ENCODE measurements at places on chromosomes 2 and 18.

- DNase-seq, result no peak
Measured at GRCh38 chr2:55923091-55923981, at the start of gene EFEMP1. Gene EFEMP1, minus strand, starts transcription at chr2:55923782. Its CDS starts 1,342 bp downstream, at chr2:55922440.

- DNase-seq, result no peak
Measured at GRCh38 chr18:55647331-55647730, 59.3 kb upstream of the TCF4 start.

DNA sequence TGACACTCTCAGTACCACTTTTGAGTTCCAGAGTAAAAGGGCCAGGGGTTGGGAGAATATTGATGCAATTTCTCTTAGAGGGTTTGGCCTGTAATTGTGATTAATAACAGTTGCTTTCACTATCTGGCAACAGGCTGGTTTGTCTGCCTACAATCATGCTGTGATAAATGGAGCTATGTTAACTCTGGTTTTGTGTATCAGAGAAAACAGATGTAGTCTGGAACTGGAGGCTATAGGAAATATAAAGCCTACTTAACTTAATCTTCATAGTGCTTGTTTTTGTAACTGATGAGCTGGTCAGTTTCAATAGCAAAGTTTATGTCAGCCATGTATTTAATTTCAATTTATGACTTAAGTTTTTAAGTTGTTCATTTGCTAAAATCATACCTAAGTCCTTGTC, 138.0 kb downstream of the AGPS start:
- DNase-seq, result peak; percentile 45

DNA sequence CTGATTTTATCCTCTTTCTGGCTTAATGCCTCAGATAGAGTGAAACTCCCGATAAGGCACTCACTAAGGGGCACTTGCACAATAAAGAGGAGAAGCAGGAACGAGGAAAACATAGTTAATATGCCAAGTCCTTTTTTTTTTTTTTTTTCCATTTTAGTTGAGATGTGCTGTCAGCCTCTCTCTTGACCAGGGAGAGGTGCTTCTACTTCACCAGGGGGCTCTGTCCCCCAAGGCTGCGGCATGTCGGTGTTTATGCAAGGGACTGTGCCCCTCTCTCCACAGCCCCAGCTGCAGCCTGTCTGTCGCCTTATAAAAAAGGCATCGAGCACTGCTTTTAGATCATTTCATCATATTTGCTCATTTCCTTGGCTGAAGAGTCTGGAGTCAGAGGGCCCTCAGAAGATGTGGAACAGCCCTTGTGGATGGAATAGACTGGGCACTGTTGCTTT, 178.1 kb downstream of the SLC8A1 start:
- DNase-seq, result no peak

DNA sequence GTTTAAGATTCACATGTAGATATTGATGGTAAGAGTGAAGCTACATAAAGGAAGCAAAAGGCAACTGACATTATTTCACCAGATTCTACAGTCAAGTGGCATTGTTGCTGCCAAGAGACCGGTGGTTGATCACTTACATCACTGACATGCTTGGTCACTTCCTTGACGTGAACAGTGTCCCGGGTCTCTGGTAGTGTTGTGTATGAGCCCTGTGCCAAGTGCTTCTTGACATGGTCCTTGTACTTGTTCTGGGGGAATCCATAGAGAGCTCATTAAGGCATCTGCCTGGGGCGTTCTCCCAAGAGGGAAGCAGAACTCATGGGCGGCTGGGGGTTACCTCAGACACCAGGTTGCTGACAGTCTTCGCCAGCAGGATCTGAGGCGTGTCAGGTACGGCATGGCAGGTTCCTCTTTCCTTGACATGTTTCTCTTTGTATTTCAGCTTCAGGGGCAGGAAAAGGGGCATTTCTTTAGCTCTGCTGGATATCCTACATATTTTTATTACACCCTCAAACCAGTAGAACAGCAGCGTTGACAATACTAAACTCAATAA, 116.2 kb downstream of the RIF1 start:
- DNase-seq, result no peak

DNA sequence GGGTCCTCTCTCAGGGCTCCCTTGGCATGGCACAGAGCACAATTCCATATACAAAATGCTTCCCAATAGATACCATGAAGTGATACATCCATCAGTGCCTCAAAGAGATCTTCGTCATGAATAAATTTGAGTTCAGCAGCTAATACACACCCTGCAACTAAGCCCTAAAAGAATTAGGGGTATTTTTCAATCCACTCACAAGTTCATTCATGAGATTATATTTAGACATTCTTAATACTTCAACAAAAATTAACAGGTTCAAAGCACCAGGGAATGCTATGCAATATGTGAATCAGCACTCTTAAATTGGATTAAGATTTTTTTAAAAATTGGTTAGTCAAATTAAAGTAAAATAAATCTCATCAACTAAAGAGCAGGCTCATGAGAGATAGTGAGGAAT, 79.7 kb downstream of the PID1 start:
- no peak for DNase-seq

DNA sequence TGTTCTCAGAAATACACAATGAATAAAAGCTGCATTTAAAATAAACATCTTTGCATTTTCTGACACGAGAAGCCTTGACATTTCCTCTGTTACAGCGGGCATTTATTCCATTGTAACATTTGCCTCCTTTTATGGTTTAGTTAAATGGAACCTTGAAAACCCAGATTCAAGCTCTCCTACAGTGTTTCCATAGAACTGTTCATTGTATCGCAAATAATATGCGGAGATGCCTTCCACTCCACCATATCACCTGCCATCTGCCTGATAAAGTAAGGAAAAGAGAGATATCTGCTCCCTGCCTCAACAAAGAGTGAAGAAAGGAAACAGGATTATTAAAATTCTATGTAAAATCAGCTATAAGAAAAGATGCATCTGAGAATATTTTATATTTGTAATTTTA, 69.8 kb downstream of the CDH19 start:
- DNase-seq, result no peak

GRCh38 chr18:9775178-9775577, 67.1 kb downstream of the RAB31 start:
- DNase-seq, result no peak

DNA sequence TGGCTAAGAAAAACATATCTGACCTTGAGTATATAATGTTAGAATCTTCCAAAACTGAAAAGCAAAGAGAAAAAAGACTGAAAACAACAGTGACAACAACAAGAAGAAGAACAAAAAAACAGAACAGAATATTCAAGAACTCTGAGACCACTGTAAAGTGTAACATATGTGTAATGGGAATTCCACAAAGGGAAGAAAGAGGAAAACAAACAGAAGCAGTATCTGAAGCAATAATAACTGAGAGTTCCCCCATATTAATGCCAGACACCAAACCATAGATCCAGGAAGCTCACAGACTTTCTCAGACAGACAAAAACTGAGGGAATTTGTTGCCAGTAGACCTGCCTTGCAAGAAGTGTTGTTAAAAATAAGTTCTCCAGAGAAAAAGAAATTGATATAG, 58.9 kb downstream of the TXNL1 start:
- no peak for DNase-seq

- DNase-seq, result no peak
Measured at GRCh38 chr2:12883906-12884305, 167.2 kb downstream of the TRIB2 start.

- peak; percentile 81 for DNase-seq
Measured at GRCh38 chr2:53568469-53568868, 199.1 kb upstream of the CHAC2 start.

DNA sequence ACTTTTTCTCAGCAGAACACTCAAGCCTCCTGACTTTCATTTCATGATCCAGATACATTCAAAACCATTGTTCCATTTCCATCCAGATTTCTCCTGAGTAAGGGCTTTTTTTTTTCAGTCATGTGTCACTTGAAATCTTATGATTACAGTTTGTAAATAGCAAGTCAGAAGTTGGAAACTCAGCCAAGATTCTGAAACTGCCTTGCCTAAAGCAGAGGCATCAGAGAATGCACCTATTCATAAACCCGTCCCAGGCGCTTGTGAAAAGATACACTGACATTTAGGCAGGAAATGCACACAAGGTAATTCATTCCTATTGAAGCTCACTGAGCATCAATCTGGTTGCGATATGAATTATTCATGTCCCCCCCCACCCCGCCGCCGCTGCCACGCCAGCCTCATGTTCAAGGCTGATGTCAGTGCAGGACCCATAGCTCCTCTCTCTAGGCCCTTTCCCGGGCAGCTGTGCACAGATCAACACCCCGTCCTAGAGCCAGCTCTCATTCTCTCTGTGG, 30.4 kb upstream of the MGAT4A start:
- peak; percentile 44 for DNase-seq

DNA sequence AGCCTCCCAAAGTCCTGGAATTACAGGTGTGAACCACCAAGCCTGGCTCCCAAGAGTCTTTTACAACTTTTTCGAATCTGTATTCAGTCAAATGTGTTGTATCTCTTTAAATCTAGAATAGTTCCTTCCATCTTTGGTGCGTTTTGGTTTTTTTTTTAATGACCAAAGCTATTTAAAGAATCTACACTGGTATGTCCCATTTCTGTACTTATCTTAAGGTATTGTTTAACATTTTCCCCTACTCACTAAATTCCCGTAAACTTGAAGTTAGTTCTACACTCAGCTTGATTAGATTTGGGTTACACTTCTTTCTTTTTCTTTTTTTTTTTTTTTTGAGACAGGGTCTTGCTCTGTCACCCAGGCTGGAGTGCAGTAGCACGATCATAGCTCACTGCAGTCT, 63.8 kb downstream of the TMEM237 start:
- no peak for DNase-seq

- DNase-seq, result no peak
Measured at GRCh38 chr18:38851526-38851925, 1285.9 kb upstream of the CELF4 start.

DNA sequence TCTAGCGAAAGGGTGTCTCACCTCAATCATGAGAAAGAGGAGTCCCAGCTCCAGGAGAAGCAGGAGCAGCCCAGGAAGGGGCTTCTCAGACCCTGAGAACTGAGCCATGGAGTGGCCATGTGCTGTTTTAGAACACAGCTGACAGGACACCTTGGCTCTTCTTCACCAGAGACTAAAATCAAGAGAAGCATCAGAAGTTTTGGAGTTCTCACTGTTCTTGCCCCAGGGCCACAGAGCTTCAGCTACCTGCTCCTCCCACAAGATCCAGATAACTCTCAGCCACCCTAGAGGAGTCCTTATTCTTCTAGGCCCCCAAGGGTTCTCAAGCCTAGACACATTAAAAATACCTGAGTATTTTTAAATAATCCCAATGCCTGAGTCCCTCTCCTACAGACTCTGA, 99.6 kb upstream of the ATP8B1 start:
- no peak for DNase-seq

DNA sequence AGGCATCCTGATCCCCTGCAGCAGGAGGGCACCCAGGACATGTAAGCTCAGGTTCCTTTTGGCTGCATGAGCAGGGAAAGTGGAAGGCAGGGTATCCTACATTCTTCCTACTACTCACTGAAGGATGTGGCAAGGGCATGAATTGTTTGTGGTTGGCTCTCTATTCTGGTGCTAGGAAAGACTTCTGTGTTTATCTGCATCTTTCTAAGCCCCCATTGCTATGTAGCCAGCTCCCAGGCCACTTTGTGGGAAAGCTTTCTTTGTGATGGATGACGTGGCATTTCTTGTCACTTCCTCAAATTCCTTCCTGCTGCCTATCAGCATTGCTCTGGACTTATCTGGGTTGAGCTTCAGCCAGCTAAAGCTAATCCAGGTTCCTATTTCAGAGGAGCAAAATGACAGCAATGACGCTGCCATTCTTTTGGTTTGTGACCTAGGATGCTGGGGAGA, 46.2 kb downstream of the MEIS1 start:
- no peak for DNase-seq

DNA sequence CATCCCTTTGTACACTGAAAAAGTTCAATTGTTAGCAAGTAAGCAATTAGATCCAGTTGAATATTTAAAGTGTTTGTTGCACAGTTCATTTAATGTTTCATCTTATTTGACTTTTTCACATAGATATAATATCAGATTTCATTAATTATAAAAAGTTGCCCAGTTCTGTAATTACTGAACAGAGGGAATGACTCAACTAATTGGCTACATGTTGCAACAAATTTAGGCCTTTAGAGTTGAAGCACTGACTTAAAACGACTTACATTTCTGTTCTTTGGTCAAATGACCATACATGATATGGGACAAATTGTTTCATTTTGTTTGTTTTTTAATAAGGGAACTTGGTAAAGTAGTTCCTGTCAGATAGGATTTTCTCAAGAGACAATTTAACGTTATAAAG, 68.5 kb upstream of the FAM117B start:
- DNase-seq, result no peak

GRCh38 chr2:194090251-194090905, 1566.6 kb upstream of the SLC39A10 start:
- no peak for DNase-seq

DNA sequence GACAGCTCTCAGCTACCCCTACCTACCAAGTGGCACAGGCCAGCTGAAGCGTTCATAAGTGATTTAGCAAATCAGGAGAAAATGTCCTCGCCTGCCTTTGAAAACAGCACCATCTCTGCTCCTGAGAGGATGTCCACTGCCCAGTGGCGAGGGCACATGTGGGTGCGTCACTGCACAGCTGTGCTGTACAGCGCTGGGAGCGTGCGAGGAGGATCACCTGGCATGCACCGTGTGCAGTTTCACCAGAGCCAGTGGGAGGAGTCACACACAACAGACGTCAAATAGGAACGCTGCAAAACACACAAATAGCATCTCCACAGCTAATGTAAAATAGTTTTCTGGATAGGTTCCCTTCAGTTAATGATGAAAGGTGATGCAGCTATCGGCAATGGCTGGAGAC, 154.1 kb downstream of the HDAC4 start:
- no peak for DNase-seq

DNA sequence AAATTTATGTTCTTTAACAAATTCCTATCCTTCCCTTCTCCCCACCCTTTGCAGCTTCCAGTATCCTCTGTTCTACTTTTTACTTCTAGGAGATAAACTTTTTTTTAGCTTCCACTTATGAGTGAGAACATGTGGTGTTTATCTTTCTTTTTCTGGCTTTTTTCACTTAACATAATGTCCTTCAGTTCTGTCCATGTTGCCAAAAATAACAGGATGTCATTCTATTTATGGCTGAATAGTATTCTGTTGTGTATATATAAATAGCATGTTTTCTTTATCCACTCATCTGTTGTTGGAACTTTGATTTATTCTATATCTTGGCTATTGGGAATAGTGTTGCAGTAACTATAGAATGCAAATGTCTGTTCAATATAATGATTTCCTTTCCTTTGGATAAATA, 1191.2 kb downstream of the CNTNAP5 start:
- DNase-seq, result no peak

DNA sequence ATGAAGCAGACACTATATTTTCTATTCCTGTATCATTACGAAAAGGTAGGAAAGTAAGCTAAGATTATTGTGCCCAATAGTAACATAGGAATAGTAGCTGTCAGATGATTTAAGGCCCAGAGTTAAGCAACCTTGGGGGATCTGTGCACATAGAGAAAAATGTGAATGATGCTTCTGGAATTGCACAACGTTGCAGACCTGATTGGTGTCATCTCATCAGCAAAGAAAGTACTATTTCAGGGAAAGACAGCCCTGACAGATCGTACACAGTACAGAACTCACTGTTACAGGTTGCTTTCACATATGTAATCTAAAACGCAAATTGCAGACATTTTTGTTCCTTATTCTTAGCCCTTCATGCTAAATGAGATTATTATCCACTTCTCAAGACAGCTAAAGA, 535.9 kb downstream of the TRIB2 start:
- no peak for DNase-seq

GRCh38 chr2:179671043-179671981, 190.1 kb downstream of the ZNF385B start:
- DNase-seq, result no peak

Data from DMS 273 treated with DMSO at 0.1 percent for 48 hours (cell line).